ENCODE measurements at places on chromosomes 5 and 9.

- DNase-seq = no peak
Measured at GRCh38 chr5:125302577-125302976, 556.1 kb upstream of the ZNF608 start.

DNA sequence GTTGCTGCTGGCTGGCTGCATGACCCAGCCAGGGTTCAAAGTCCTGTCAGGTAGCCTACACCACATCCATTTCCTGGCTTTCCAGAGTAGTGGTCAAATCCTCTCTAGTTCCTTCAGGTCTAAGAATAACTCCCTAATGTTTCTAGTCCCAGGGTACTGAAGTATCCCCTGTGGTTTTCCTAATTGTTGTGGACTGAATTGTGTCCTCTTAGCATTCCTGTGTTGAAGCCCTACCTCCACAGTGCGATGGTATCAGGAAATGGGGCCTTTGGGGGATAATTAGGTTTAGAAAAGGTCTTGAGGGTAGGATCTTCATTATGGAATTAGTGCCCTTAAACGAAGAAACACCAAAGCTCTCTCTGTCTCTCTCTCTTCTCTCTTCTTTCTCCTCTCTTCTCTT, 191.8 kb upstream of the CCNG1 start:
- no peak for DNase-seq

GRCh38 chr9:87269296-87270176, 228.1 kb upstream of the DAPK1 start:
- DNase-seq = no peak

DNA sequence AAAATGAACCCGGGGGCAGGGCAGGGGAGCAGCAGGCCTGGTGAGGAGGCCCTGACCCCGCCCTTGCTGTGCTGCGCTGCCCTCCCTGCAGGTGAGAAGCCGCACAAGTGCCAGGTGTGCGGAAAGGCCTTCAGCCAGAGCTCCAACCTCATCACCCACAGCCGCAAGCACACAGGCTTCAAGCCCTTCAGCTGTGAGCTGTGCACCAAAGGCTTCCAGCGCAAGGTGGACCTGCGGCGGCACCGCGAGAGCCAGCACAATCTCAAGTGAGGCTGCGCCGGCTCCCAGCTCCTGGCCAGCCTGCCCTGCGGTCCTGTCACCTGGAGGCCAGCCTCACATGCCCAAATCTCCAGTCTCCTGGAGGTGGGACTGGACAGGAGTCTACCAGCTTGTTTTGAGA, 12.3 kb downstream of the GFI1B start:
- DNase-seq = no peak

GRCh38 chr5:171463862-171464229, 44.4 kb downstream of the FGF18 start:
- no peak for DNase-seq

Data from stimulated activated naive CD8-positive, alpha-beta T cell treated with anti-CD3 and anti-CD28 coated beads, Interleukin-15, amount 100 ng/mL, for 72 hours (primary cell).